ENCODE measurements at places on chromosomes 7 and 10.

GRCh38 chr10:96642973-96643372, 56.2 kb upstream of the TM9SF3 start:
- peak; percentile 33 for DNase-seq

GRCh38 chr7:142579946-142580345, 169.3 kb upstream of the PRSS1 start:
- no peak for DNase-seq

- no peak for DNase-seq
Measured at GRCh38 chr7:25864511-25864910, 287.5 kb upstream of the NFE2L3 start.

GRCh38 chr7:28062197-28062991, 118.2 kb downstream of the JAZF1 start:
- peak; percentile 84 for DNase-seq

DNA sequence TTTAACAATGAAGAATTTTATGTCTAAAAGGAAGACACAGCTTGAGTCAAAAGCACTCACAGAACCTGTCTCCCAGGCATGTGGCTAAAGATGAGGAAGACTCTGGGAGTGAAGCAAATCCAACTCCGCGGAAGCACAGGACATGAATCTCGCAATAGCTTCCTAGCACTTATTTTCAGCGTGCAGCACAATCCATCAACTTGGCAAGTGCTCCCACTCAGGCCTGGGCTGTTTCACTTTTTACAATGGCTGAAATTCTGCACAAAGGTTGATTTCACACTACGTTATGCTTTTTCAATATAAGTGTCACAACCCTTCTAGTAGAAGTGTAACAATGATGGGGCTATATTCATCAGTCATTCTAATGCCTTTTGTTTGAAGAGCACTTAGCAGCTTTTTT, 180.2 kb downstream of the XPNPEP1 start:
- no peak for DNase-seq

DNA sequence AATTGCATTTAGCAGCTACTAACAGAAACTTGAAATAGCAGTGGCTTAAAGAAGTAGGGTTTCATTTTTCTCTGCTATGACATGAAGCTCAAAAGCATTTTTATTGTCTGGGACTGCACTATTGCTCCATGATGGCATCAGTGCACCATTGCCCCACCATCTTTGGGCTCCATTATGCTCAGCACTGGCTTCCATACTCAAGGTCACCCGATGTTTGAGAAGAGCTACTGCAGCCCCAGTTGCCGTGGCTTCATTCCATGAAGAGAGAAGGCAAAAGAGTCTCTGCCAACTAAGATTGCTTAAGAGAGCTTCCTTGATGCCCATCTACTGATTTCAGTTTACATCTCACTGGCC, 192.2 kb upstream of the LRGUK start:
- no peak for DNase-seq

- no peak for DNase-seq
Measured at GRCh38 chr10:24822590-24822989, 98.9 kb upstream of the ARHGAP21 start.

- DNase-seq = no peak
Measured at GRCh38 chr7:12294701-12295100, 83.6 kb downstream of the TMEM106B start.

DNA sequence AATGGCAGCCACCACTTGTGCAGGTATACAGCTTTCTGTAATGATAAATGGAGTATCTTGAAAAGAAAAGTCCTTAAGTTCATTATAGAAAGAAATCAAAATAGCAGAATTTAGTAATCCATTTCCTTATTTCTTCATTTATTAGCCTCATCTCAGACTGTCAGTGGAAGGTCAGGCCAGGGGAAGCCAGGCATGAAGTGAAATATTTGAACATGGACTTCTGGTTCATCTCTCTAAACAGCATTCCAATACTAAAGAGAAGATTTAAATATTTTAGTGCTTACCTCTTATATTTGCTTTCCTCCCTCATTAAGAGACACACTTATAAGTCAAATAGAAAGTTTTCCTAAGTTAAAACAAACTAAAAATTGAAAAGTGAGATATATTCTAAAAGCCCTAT, 26.8 kb downstream of the TRDMT1 start:
- DNase-seq = no peak

DNA sequence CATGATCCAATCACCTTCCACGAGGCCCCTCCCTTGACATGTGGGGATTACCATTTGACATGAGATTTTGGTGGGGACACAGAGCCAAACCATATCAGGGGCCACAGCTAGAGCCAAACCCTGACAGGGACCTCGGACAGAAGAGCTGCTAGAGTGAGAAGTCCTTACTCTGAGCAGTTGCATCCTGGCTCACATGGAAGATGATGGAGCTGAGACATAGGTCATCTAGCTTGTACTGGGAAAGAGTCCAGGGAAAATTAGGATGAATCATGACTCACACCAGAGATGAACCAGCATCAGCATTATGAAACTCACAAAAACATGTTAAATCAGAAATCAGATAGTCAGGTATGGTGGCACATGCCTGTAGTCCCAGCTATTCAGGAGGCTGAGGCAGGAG, 12.8 kb upstream of the FMC1 start:
- no peak for DNase-seq

DNA sequence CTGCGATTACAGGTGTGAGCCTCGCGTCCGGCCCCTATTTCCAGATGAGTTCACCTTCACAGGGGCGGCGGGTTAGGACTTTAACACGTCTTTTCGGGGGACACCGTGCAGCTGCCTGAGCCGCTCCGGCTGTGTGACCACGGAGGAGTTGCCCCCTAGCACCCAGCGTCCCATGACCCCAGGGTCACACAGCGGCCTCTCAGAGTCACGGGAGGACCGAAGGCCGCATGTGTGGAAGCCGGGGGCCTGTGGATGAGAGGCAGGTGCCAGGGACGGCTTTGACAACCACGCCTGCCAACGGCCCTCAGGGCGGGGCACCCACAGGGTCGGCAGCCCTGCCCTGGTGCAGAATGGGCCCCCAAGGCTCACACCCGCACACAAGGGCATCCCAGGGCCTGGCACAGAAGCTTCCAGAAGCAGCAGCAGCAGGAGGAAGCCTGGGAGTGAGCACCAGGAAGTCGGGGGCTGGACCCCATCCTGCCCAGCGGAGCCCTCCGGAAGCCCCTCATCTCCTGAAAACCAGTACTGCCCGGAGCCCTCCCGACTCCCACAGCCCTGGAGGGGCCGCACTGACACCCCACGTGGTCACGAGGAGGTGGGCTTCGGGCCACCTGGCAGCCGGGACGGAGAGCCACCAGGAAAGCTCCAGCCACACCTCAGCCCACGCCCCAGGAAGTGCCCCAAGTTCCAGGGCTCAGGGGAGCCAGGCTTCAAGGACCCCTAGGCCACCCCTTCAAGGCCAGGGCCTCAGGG, 32.7 kb downstream of the ADAP1 start:
- no peak for DNase-seq

- DNase-seq = no peak
Measured at GRCh38 chr7:153385502-153385901, 626.0 kb downstream of the ACTR3B start.
